SW 1271 (cell line): ENCODE measurements at places on chromosomes 11 and 22.
A peak's percentile ranks its signal among the peaks of the same experiment; 100 is the strongest.

GRCh38 chr11:111983187-111983986, 41.8 kb upstream of the DLAT start:
- DNase-seq = no peak

DNA sequence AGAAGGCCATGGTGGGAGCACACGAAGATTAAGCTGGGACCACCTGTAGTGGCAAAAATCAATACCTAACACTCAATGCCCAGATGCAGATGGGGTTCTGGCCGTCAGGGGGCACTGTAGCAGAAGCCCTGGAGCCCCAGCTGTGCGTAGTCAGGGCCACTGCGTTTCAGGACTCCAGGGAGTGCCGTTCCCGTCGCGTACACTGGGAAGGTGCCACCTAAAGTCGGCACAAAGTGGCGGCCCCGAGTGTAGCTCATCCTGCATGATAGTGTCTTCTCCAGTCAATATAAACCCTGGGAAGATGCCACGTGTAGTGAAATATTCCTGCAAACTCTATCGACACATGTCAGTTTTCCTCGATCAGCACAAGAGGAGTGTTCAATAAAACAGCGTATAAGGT, 123.8 kb upstream of the NTM start:
- DNase-seq = no peak

DNA sequence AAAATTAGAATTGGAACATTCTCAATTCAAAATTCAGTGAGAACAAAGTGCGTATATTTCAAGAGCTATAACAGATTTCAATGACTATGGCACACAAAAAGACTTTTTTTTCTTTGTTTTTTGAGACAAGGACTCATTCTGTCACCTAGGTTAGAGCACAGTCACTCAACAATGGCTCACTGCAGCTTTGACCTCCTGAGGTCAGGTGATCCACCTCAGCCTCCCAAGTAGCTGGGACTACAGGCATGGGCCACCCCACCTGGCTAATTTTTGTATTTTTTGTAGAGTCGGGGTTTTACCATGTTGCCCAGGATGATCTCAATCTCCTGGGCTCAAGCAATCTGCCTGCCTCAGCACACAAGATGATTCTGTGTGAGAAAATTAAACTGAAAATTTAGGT, 51.5 kb downstream of the PIK3C2A start:
- no peak for DNase-seq

- DNase-seq = no peak
Measured at GRCh38 chr11:120660024-120660565, 148.5 kb downstream of the GRIK4 start.

DNA sequence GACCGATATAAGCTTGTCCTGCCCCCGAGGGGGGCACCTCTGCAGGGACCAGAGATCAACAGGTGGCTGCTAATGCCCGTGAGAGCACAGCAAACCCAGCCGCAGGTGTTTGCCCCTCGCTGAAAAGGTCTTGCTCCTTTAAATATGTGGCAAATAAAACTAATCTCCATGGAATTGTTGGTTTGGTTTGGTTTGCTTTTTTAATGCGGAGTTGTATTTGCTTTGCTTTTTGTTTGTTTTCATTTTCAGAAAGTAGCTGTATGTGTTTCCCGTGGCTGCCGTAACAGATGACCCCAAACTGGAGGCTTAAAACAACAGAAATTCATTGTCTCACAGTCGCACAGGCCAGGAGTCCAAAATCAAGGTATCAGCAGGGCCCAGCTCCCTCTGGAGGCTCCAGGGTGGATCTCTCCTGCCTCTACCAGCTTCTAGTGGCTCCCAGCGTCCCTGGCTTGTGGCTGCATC, 93.0 kb downstream of the CELSR1 start:
- DNase-seq = no peak

GRCh38 chr22:40753114-40753513, 66.0 kb downstream of the SLC25A17 start:
- no peak for DNase-seq

GRCh38 chr11:58075781-58076180, 45.0 kb downstream of the OR6Q1 start:
- DNase-seq = no peak

GRCh38 chr11:116217006-116217405, 555.8 kb downstream of the BUD13 start:
- no peak for DNase-seq

GRCh38 chr11:20163783-20164481, 3.7 kb upstream of the DBX1 start:
- DNase-seq = no peak

GRCh38 chr11:122815900-122816299, 22.4 kb upstream of the CRTAM start:
- no peak for DNase-seq

DNA sequence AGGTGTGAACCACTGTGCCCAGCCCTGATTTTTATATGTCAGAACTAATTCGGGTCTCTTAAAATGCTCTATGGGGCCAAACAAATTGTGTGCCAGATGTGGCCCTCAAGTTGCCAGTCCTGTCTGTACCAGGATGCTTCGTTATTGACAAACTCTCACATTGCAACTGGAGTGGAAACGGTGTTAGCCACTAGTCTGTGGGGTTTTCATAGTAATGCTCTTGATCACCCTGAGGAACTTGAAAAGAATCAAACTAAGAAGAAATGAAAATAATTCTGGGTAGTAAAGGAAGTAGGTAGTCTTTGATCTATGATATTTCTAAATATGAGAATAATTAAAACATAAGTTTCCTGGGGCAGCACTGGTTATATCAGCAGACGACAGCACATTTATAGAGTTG, 67.3 kb upstream of the ADSL start:
- no peak for DNase-seq

DNA sequence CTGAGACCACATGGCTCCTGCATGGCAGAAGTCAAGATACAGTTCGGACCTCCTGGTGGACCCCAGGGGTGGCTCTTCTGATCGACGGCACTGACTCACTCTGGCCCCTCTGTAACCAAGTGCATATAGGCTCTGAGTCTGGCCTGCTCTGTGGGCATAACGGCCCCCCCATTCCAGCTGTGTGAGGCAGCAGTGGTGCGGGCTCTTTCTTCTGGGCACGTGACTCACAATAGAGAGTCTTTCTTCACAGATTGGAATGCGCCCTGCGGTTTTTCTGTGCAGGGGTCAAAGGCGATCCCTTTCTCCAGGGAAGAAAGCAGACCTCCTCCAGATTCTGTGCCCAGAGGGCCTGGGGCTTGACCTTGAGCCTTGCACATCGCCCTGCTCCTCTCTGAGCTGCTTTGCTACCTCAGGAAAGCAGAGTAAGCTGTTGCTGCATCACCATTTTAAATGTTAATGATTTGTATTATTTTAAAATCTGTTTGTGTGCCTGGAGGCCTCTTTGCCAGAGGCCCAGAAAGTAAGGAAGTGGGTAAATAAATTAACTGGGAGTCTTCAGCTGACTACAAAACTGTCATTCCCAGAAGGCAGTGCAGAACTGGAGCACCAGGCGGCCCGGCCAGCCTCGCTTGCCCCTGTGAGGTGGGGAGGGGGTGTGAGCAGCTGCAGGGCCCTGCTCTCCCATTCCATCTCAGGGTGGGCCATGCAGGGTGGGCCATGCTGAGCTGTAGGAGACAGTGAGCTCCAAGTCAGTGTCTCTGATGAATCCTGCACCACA, 199.0 kb downstream of the GRIK4 start:
- peak; percentile 22 for DNase-seq

- DNase-seq = no peak
Measured at GRCh38 chr11:15801616-15802015, 554.7 kb downstream of the SOX6 start.
